ENCODE measurements at places on chromosomes 3 and 15.

DNA sequence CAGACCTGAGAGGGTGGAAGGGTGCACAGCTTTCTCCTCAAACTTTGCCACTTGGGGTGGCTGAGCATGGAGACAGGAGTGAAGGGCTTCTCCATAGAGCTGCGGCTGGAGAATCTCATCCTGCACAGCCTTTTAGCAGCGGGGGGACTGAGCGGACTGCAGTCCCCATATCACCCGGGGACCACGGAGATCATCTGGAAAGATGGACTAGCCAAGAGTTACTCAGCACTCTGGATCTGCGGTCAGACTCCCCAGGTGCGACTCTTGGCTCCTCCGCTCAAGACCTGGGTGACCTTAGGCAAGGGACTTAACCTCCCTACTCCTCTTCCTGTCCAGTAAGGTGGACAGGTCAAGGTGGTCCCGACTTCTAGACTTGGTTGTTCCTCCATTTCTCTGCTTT lies 125.8 kb upstream of the MEF2A start:
- DNase-seq, result no peak

DNA sequence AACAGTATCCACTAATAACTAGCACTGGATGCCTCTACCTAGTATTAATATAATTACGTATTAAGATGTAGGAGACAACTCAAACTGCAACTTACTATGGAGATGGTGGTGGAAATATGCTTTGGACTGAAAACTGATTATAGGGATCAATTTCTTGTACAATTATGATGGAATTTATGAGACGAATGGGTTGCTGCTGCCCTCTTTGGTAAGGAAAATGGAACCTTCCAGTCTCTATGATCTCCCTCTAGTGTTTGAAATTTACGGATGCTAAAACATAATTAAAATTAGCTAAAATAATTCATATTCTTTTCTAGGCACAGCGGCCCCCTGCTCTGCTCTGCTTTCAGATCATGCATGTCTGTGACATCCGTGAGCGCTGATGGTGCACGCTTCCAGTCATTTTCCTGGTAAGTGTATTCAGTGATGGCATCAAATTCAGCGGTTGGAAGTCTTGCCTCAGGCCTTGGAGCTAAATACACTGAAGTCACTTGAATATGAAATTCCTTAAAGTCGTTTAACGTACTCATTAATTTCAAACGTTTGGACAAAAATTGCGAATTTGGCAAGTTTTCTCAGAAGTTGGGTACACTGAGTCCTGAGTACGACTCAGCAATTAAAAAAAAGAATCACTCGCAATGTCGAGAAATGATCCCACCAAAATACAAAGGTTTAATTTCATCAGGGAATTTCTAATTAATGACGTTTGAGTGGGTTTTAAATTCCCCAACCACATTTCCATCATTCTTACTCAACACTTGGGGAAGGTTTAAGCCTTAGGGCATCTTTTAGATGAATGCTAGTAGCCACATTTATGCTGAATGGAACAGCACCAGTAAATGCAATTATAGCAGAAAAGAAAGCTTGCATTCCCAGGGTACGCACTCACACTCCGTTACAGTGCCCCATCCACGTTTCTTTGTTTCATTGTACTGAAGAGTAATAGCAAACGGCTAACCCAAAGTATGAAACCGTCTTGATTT lies 132.6 kb downstream of the NR2F2 start:
- DNase-seq, result no peak

GRCh38 chr3:52532838-52533622 lies 627 bp downstream of the NT5DC2 start:
- no peak for DNase-seq

DNA sequence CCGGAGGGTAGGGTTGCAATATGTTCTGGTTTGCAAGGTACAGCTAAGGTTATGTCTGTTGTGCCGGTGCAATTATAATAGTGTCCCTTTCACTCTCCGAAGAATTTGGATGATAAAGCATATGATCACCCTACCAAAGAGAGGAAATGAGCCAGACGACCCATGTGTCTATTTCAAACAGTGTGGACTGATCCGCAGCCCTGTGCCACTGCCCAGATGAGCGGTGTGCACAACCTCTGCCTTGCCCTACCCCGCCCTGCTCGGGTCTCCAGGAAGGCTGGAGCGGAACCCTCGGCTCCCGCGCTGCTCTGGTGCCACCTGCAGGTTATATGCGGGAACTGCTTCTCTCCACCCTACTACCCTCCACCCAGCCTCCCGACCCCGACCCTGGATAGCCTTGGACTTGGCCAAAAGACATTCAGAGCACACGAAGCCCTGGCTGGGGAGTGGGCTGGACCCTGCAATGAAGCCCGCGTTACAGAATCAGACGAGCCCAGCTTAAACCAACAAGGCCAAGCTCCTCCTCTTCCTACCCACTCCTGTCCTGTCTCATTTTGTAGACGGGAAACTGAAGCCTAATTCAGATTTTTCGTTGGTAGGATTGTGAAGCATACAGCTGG lies 68.4 kb upstream of the CHRNB4 start:
- DNase-seq, result no peak

DNA sequence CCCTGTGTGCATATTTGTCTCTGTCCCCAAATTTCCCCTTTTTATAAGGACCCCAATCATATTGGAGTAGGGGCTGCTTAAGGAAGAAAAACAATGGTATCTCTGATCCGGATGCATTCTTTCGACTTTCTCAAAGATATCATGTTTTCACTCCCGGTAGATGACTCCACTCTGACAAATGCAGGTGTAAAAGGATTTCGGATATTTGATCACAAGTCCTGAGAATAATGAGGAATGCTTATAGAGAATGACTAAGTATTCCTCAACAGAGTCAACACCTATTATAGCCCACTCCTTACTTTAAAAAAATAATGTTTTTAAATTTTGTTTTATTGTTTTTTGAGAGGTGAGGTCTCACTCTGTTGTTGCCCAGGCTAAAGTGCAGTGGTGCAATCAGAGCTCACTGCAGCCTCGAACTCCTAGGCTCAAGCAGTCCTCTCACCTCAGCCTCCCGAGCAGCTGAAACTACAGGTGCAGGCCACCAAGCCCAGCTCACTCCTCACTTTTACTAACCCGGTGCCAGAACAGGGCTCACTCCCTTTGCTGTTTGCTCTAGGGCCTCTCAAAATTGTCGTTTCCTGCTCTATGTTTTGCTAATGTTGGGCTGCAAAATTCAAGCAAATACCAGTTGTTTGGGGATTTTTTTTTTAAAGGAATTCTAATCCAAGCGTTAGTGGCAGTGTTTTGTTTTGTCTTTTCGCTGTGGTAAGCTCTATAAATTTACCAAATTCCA lies 24.6 kb downstream of the COL8A1 start:
- no peak for DNase-seq

DNA sequence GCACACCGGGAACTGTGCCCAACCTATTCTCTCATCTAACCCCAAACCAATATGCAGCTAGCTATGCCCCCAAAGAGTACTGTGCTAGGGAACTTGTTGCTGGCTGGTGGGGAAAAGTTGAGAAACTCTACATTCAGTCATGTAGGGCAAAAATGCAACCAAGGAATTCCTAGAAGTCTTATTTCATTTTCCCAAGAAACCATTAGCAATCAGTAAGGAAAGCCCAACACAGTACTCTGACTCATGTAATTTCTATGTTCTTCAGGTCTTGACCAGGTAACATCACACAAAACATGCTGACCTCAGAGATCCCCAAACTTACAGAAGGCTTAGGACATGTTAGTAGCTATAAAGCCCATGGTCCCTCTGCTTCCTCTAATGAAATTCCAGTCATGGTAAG lies 52.1 kb downstream of the TASOR start:
- peak; percentile 0 for DNase-seq

DNA sequence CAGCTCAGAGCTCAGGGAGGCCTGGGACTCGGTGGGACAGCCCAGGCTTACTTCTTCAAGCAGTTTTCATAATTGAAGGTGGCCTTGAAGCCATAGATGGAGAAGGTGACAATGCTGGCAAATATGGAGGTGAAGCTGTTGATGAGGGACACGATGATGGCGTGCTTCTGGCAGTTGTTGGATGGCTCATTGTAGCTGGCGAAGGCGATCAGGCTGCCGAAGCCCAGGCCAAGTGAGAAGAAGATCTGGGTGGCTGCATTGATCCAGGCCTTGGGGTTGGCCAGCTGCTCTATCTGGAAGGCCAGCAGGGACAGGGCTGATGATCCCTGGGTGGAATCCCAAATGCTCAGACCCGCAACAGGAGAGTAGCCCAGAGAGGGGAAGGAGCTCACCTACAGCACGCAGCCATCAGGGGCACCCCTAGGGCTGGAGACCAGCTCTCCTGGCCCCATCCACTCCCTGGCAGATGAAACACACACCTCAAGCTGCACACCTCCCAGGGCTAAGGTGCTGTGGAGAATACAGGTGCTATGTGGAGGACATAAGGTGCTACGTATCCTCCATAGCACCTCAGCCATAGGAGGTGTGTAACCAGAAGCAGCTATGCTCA lies 25.1 kb downstream of the SLC6A20 start:
- no peak for DNase-seq

DNA sequence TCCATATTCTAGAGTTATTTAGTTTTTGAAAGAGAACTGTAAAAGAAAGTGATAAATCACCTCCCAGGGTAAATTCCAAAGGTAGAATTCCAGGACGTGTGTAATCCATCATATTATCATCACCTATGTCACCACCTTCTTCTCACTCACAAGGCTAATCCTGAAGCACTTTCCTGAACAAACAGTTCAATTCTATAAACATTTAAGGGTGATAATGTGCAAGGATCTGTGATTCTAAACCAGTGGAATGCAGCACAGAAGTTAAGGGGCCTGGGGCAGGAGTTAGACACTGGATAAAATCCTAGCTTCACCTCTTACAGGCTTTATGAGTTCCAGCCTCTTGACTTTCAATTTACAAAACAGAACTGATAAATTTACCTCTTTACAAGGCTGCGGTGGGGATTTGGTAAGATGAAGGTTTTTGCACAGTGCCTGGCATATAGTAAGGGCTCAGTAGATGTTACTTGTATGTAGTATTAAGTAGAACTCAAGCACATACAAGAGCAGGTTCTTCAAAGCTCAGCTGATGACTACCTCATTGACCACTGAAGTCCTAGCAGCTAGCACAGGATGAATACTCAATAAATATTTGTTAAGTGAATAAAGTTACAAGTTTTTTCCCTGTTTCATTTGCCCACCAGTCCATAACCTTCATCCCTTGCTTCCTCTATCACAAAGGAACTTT lies 47.3 kb upstream of the CCDC80 start:
- peak; percentile 87 for DNase-seq

DNA sequence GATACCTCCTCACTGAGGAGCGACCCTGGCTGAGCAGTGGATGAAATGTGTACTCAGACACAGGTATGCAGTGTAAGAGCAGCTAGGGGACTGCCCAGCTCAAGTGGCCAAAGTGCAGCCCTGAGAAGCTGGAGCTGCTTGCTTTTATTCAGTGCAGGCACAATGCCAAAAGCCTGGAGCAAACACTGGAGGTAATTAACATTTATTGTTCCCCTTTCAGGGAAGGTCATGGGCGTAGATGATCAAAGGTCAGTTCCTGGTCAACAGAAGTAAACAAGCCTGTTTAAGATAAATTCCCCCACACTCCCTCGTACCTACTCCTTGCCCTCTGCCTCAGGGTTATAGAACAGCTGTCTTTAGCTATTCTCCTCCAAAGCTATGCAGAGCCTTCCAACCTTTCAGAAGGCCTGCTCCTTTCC lies 17.5 kb downstream of the PLA2G4F start:
- no peak for DNase-seq

DNA sequence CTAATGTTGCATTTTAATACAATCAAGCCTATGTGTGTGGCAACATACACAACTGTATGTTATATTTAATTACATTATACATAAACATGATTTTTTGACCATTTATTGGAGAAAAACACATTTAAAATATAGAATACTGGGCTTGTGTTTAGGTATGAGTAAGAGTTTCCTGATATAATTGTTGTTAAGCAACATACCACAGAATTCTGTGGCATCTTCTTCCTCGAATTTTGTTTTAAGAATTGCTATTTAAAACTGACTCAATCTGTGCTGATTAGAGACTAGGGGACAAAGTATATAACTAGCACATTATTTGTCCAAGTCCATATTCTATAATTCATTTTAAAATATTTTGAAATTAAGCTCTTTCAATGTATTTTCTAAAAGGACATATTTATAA lies 376.8 kb upstream of the THBS1 start:
- DNase-seq, result no peak

GRCh38 chr15:85401108-85401774 lies 20.8 kb downstream of the AKAP13 start:
- no peak for DNase-seq

- DNase-seq, result peak; percentile 25
These were observed 20.2 kb downstream of the CGGBP1 start for GRCh38 chr3:88038566-88038965.

- no peak for DNase-seq
These were observed 31.0 kb downstream of the LOXL1 start for GRCh38 chr15:73957276-73957675.

DNA sequence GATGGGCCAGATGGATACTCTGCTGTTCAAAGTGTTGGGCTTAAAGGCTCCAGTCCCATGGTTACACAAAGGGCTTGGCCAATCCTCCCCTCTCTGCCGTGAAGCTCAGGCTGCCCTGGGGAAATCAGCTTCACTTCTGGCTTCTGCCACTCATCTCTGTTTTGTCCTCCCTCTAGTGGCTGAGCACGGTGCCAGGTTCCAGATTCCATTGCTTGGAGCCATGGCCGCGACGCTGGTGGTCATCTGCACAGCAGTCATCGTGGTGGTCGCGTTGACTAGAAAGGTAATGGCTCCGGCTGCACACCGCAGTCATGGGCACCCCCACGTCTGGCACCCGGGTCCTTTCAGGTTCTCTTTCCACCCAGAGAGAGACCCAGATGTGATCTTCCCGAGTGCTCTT lies 5.6 kb downstream of the TIGIT start:
- no peak for DNase-seq

DNA sequence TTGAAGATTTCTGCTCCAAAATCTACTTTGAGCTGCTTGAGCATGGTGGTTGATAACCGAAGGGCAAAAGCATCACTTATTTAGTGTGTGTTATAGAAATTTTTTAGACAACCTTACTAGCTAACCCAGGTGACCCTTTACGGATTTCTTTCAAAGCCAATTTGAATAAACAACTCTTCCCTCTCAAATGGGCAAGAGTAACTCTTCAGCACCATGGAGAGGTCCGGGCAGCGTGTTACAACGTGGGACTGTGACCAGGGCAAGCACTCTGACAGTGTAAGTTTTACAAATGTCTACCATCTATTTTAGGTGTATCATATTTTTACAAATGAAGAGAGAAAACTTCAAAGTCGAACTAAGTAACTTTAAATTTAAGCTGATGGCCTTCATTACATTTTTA lies 471.8 kb downstream of the MFSD1 start:
- peak; percentile 4 for DNase-seq

GRCh38 chr15:77058468-77058867 lies 12.4 kb downstream of the TSPAN3 start:
- no peak for DNase-seq

DNA sequence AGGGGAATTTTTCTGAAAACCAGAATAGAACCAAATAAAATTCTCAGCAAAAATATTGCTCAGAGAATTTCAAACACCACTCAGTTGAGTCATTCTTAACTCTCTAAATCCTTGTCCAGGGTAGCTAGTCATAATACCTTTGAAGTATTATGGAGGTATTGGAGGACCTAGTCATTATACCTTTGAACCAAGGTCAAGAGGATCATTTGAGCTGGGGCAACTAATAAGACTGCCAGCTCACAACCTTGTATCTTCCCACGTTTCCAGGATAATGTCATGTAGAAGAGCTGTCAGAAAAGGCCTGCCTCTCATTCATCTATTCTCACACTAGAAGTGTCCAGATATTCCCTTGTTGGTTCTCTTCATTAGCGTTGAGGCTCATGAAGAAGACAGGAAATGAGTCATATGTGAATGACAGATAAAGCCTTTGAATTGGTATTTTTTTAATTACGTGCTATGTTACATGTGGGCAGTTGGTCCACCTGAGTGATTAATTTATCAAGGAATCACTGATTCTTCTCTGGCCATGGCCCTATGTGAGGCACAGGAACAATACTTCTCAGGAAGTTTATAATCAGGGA lies 48.3 kb downstream of the TOPAZ1 start:
- no peak for DNase-seq
